ENCODE measurements at places on chromosomes 12 and 14.

DNA sequence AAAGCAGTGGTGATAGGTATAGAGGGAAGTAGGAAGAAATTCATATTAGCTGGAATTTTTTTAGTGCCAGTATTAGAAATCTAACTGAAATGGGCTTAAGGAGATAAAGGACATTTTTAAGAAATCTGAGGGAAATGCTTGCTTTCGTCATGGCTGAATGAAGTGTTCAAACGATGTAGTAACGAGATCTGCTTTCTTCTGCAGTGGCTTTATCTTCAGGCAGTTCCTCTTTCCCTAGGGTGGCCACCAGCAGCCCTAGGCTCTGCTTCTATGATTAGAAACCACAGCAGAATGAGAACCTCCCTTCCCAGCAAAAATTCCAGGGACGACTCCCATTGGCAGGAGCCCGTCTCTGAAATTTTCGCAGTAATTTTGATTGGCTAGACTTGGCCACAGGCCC is 163.9 kb upstream of the FRMD6 start:
- DNase-seq: no peak

- DNase-seq: no peak
Observed at GRCh38 chr14:35865611-35866324, 39.6 kb downstream of the BRMS1L start.

DNA sequence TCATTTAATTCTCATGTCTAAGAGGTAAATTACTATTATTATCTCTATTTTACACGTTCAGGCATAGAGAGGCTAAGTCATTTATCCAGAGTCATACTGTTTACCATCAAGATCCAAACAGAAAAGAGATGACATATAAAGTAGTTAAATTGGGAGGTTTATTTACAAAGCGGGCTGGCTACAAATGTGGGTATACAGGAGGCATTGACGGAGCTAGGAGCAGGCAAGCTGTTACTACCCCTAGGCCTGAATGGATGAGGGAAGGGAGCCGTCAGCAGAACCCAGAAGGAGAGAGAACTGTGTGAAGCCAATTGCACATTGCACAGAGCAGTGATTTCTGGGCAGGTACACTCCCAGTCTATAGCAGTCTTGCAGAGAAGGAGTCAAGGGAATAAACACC is 39.8 kb downstream of the DACT1 start:
- no peak for DNase-seq

DNA sequence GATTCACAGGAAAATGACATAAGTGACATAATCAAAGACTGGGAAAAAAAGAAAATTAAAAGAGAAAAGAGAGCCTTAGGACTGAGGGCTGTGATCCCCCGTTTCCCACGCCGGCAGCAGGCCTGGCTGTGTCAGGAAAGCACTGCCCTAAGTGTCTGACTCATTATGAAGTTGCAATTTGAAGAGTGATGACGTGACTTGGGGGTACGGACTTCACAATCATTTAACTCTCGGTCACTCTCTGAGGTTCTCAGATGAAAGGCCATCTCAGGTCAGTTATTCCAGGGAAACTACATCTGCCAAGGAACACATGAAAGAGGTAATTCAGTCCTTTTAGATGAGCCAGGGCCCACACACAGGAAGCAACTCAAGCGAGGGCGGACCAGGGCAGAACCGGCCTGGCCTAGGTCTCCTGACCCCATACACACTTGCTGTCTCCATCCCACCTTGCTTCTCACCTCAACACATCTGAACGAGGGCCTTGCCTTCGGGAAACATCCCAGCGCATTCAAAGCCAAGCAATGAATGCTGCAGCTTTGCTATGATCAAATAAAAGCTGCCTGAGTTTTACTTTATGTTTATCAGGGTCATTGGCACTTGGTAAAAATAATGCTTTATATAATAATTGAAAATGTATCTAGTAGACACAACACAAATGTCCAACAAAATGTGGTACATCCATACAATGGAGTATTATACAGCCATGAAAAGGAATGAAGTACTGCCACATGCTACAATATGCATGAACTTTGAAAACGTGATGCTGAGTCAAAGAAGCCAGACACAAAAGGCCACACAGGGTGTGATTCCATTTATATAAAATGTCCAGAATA is 2.7 kb downstream of the SSH1 start:
- no peak for DNase-seq

DNA sequence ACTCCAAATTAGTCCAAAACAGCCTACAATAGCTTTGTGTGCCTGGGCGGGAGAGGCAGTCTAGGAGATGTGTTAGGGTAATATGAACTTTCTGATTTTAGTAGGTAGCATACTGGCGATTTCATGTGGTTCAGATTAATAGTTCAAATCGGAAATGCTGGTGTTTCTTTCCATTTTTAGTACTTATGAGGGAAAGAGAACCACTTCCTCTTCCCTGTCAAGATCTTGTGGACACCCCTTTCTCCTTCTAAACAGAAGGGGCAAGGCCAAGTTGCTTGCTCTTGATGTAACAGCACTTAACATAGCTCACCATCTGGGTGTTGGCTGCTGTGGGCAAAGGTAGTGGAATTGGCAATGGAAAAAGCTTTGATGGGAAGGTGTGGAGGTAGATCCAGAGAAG is 32.2 kb upstream of the IGF1 start:
- no peak for DNase-seq

DNA sequence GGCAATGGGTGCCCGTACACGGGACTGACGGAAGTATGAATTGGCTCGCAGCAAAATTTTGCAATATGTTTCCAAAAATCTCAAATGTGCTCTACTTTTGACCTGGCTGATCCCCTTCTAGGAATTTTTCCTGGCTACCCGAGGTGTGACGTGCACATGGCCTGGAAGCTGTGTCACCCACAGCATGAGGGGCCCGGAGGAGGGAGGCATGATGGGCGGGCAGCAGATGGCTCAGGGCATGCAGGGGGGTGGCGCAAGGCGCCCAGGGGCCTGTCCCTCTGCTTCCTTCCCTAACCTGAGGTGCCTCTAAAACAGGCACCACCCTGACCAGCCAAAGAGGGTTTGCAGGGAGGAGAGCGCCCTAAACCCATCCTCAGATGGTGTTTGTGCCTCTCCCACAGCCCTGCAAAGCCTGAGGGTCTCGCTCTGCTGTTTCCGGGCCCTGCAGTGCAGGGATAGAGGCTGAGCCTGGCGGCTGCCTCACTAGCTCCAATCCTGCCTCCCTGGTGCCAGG is 6.7 kb downstream of the GPR132 start:
- no peak for DNase-seq

- DNase-seq: no peak
Observed at GRCh38 chr14:64209444-64210131, 84.6 kb downstream of the ESR2 start.

DNA sequence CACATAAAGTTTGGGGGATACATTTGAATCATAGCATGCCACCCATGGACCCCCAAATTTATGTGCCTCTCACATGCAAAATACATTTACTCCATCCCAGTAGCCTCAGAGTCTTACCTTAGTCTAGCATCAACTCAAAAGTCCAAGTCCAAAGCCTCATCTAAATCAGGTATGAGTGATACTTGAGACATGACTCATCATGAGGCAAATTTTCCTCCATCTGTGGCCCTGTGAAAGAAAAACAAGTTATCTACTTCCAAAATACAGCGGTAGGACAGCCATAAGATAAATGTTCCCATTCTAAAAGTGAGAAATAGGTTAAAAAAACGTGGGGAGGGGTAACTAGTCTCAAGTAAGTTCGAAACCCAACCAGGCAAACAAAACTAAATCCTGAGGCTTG is 444.2 kb downstream of the SNAPC1 start:
- no peak for DNase-seq

Measured in activated naive CD4-positive, alpha-beta T cell (primary cell).